ENCODE measurements at places on chromosomes 2 and 18. TPM values are rescaled to one million over a fixed set of nuclear protein-coding genes. Genes with fewer than 3 reads are reported as not detected.

DNA sequence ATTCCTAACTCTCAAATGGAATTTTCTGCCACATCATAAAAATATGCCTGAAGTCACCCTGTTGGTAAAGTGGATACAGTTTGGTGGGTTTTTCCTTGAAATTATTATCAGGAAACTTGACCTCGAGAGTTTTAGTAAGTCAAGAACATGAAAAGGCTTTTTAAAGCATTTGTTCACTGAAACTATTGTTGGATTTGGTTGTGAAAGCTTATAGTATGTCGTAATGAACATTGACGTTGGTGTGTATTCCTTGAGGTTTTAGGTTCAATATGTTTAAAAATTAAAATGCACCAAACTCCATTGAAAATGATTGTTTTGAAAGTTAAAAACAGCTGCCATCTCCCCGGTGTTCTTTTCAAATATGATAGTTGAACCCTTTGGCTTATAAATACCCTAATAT is 30.8 kb downstream of the AOX1 start:
- no peak overlapping the region for H3K27ac ChIP-seq
- H3K4me1 ChIP-seq: peaks cover 16% of the 10 kb centered on the region
- H3K4me3 ChIP-seq: no peak overlapping the region
- no peaks in the 10 kb centered on the region for H3K36me3 ChIP-seq

- peak overlapping the region; percentile 99 for H3K27ac ChIP-seq
- H3K4me1 ChIP-seq: peaks cover 53% of the 10 kb centered on the region
- DNase-seq: peak; percentile 52
- peaks cover 32% of the 10 kb centered on the region for H3K36me3 ChIP-seq
- no peaks in the 10 kb centered on the region for H3K27me3 ChIP-seq
- peak overlapping the region; percentile 97 for H3K4me3 ChIP-seq
Measured at GRCh38 chr2:121650315-121650930, 1.2 kb upstream of the CLASP1 start.

DNA sequence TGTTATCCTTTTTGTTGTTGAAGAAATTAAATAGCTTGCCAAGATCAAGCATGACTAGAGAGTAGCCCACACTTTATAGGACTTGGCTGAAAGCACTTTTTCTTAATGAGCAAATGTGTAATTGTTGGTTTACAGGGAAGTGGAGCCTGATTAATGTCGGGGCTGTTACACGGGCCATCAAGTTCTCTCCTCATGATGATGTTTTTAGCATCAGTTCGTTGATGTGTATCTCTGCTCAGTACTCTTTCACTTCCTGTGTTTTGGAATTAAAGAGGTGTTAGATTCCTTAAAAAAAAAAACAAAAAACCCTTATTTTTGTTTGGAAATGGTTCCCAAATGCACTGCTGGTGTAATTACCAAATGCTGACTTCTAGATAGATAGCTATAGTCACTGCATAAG is 114.2 kb downstream of the PTPRM start:
- no peaks in the 10 kb centered on the region for H3K36me3 ChIP-seq
- H3K27me3 ChIP-seq: no peaks in the 10 kb centered on the region
- H3K4me1 ChIP-seq: no peaks in the 10 kb centered on the region
- H3K4me3 ChIP-seq: no peak overlapping the region
- H3K27ac ChIP-seq: no peak overlapping the region

- no peak overlapping the region for H3K4me3 ChIP-seq
- no peak for DNase-seq
- no peaks in the 10 kb centered on the region for H3K27me3 ChIP-seq
- H3K4me1 ChIP-seq: peaks cover 5% of the 10 kb centered on the region
- no peaks in the 10 kb centered on the region for H3K36me3 ChIP-seq
- H3K27ac ChIP-seq: no peak overlapping the region
Measured at GRCh38 chr2:70480468-70480867, 73.2 kb downstream of the TGFA start.

Gene TCF4
- not detected for total RNA-seq
